ENCODE measurements at places on chromosomes 6 and 20.

- no peak for DNase-seq
Measured at GRCh38 chr6:105982761-105983540, 103.2 kb upstream of the PRDM1 start.

GRCh38 chr6:88290411-88290810, 124.3 kb upstream of the CNR1 start:
- DNase-seq, result no peak

DNA sequence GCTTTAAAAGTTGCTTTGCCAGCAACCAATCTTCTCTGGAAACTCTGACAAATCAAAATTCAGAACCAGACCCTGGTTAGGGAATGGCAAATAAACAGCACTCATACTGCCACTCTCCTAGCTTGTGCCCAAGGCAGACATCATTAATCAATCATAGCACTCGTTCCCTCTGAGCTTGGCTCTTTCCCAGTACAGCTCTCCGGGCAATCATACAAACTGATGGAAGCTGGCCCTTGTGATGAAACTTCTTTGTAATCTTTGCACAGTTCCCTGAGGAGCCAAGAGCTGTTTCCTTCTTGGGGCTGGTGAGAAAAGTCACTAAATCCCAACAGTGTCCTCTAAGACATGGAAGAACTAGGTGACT, 34.7 kb downstream of the KIAA1755 start:
- no peak for DNase-seq

DNA sequence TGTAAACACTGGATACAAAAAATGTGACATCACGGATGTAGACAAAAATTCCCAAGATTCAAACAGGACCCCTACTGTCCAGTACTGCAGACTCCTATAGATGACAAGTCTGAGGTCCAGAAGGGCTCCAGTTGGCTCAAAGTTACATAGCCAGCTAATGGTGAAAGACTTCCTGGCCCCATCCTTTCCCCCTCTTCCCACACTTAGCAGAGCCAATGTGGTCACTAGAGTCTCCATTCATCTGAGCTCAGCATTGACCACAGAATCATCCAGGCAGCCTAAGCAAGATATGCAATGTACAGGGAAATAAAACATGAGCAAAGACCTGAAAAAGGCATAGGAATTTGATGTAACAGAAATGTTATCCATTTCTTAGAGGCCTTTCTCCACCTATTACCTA, 180.5 kb downstream of the ADAT2 start:
- no peak for DNase-seq

DNA sequence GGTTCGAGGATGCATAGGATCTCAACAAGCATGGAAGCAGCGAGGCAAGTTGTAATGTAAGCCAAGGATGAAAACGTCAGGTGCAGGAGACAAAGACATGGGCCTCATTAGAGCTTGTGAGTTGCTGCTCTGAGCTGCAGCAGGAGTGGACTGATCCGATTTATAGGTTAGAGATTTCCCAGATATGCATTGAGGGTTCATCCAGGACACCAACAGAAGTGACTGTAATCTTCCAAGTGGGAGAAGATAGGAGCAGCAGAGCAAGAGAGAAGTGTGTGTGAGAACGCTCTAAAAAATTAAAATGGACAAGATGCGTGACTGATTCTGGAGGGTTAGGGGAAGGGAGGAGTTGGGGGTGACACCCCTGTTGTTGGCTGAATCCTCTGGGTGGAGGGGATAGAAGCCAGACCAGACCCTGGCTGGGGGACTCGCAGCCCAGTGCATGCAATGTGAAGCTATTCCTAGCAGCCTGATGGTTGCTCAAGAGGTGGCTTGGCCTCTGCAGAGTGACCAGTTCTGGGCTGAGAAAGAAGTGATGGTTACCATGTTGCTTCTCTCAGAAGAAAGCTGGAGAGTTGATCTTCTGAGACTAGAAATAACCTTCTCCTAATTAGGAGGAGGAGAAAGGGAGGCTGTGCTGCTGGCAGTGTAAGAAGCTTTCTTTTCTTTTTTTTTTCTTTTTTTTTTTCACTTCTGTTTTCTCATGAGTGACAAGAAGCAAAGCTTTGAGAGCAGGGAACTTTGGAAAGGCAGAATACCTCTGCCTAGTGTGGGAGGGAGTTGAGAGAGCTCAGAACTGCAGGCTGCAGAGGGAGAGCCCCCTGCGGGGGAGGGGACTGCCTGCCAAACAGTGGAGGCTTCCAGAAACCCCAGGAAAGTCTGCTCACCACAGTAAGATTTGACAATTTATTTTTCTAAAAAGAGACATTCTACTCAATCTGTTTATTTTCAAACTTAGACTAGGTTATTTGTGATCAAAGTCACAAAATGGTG, 116.9 kb downstream of the SLX4IP start:
- DNase-seq, result no peak

DNA sequence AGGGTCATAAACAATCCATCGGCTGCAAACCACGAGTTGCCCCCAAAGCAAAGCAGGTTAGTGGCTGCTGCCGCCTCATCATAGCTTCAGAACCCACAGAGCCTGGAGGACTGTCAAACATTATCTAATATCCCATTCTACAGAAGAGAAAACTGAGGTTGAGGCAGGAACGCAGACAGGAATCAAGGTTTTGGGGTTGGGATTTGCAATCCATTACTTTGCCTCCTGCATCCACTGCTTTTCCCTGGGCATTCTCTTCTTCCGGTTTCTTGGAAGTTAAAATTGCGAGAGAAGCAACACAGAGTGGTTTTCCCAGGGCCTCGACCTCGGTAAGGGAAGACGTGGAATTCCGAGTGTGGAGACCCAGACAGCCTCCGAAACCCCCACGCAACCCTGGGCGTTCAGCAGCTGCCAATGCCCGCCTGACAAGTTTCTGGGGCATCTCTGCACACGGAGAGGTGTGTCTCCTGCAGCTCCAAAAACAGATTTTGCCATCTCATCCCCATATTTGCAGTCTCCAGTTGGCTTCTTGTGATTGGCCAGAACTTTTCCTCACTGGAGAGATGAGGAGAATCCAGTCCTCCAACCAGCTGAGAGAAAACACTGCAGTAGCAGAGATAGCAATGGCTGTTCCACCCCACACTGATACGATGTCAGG, 45.5 kb upstream of the SNAP25 start:
- no peak for DNase-seq

DNA sequence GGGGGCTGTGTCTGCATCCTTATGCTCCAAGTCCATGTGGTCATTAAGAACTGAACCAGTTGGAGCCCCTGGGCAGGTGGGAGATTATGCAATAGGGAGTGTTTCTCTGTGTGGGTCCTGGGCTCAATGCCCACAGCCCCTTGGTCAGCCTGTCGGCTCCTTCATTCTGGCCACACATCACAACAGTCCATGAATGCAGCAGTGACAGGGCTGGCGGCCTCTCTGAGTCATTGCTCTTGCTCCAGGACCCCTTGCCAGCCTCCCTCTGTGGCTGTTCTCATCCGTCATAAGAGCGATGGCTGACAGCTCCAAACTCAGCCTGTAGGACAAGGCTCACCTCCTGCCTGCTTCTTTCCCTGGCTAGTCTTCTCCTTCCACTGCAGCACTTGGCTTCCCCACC, 609.5 kb upstream of the CDH4 start:
- DNase-seq, result no peak

DNA sequence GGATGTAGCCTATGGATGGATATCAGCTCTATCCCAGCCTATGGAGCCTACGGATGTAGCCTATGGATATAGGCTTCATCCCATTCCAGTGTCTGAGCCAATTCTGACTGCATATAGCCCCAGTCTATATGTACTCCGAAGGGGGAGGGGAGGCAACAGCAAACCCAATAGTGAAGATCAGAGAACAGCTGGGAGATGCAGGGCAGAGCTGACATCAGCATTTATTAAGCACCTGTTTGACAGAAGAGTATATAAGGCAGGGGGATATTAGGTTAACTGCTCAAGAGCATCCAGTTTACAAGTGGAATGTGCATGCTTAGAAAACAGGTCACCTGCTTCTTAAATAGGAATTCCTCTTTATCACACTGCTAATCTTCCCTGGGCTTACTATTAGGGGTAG, 85.2 kb downstream of the TNFAIP3 start:
- DNase-seq, result no peak

DNA sequence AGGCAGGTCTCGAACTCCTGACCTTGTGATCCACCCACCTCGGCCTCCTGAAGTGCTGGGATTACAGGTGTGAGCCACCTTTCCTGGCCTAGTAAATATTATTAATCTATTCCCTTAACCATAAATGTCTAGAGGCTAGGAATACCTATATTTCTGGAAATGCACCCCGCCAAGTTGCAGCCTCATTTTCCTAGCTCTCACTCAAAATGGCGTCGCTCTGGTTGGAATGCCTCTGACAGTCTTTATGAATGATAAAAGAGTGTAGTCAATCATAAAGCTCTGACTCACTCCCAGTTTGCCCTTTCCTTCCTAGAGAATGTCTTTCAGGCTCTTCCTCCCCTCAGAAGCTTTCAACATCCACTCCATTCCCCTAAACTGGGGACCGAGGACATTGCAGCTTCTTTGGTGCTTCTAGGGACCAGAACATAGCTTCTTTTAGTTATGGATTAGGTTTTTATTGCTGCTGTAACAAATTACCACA, 14.1 kb upstream of the TRIM26 start:
- no peak for DNase-seq

GRCh38 chr6:68642977-68643376, 7.9 kb downstream of the ADGRB3 start:
- no peak for DNase-seq

GRCh38 chr6:168631564-168631963, 190.6 kb downstream of the SMOC2 start:
- no peak for DNase-seq

All from neural crest cell (in vitro differentiated cells).